ENCODE measurements at places on chromosomes 3 and 15. TPM values are rescaled to one million over a fixed set of nuclear protein-coding genes. Genes with fewer than 3 reads are reported as not detected.

CNTN3 gene
- not detected for total RNA-seq

CCDC13 gene
- total RNA-seq, result 0.61 TPM

SOX14 gene
- total RNA-seq, result not detected

SCAANT1 gene
- not detected for total RNA-seq

STRIT1 gene
- total RNA-seq, result not detected

SNX22 gene
- total RNA-seq, result 1.3 TPM

LYSMD4 gene
- 4.2 TPM for total RNA-seq

SLC22A14 gene
- total RNA-seq, result 0.12 TPM

CLDN16 gene
- 0.09 TPM for total RNA-seq
